ENCODE measurements at places on chromosomes 1 and 21.
A peak's percentile ranks its signal among the peaks of the same experiment; 100 is the strongest.

GRCh38 chr1:25991937-25992688, 5.8 kb downstream of the PAFAH2 start:
- DNase-seq, result no peak

- no peak for DNase-seq
Observed at GRCh38 chr1:175200678-175201521, 8.3 kb upstream of the KIAA0040 start.

GRCh38 chr1:48776393-48777218, at the start of gene BEND5:
BEND5 (minus strand) TSS chr1:48776891; CDS start chr1:48776831, 60 bp downstream.
- DNase-seq, result peak; percentile 70

- no peak for DNase-seq
Observed at GRCh38 chr1:41855713-41856112, 63.0 kb downstream of the HIVEP3 start.

DNA sequence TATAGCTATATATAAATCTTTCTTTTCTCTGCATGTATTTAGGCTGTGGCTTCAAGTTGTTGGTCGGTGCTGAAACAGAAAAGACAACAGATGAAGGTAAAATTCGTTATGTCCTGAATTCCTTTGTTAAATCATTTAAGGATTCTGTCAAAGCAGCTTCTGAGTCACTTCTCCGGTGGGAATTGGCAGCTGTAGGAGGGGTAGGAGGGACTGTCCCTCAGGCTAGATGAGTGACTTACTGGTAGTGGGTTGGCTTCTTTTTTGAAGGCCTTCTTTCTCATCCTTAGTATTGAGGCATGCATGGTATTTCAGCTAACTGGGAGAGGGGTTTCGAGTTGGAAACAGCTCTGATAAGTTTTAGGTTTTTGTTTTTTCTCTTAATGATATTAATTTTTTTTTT, 22.1 kb upstream of the NEXN start:
- DNase-seq, result no peak

All from activated naive CD4-positive, alpha-beta T cell treated with anti-CD3 and anti-CD28 coated beads, Interleukin-2, amount 50 U/mL, for 72 hours (primary cell).